Caco-2 (cell line): ENCODE measurements at places on chromosomes 6 and 20.
A peak's percentile ranks its signal among the peaks of the same experiment; 100 is the strongest.

DNA sequence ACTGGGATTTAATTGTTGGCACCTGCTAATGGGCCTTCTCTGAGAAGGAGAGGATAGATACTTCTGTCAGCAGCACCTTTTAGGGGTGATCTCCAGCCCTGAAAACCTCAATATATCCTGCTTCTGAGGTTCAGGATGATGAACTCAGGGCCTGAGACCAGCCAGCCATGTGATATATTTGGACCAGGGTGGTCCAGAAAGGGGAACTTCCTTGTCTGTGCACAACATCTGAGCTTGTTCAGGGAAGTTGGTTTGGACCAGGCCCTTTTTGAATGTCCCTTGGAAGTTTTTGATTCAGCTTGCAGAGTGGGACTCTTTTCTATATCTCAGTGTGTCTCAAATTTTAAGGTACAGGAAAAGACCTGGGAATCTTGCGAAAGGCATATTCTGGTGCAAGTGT, 85.8 kb downstream of the GFRA4 start:
- no peak for DNase-seq

DNA sequence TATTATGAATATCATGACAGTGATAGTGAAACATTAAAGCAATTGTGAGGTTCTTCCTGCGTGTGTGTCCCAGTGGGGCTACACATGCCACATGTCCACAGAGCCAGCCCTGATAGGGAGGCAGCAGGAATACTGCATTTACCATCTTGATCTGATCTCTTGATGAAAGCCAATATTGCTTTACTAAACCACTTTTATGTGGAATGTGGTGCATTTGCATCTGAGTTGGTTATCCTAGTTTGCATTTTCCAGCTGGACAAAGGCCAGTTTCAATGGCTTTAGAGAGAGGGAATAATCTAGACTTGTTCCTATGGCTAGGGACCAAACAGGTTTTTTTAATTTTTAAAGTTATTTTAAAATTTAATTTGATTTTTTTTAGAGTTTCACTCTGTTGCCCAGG, 216.3 kb upstream of the FERMT1 start:
- DNase-seq = no peak

GRCh38 chr20:25275813-25276532, 28.1 kb downstream of the PYGB start:
- DNase-seq = peak; percentile 27

DNA sequence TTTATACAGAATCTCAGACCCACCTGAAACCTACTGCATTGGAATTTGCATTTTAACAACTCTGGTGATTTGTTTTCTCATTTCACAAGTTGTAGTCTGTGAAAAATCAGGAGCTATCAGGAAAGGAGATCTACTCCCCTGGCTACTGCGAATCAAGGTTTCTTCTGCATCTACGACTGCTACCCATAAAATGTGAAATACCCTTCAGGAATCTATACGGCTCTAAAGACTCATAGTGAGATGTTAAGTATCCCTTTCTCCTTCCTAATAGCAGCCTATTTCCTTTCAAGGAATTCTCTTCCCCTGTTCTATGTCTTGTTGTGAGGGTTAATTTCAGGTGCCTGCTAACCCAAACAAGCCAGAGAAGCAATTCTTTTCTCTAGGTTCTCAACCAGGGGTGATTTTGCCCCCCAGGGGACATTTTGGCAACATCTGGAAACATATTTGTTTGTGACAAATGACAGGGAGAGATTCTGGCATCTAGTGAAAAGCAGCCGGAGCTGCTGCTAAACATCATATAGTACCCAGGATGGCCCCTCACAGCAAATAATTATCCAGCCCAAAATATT, 26.3 kb downstream of the WFDC3 start:
- DNase-seq = no peak

- no peak for DNase-seq
These were observed 36.1 kb downstream of the KIF16B start for GRCh38 chr20:16537025-16537665.

GRCh38 chr20:24211972-24212371, 223.4 kb upstream of the GGTLC1 start:
- DNase-seq = no peak

- no peak for DNase-seq
These were observed 5.5 kb downstream of the PNLDC1 start for GRCh38 chr6:159805440-159806020.

- no peak for DNase-seq
These were observed 4.9 kb upstream of the PI16 start for GRCh38 chr6:36949636-36950035.

- DNase-seq = no peak
These were observed 284.2 kb downstream of the BTBD9 start for GRCh38 chr6:38355519-38355918.

- DNase-seq = no peak
These were observed 1057.6 kb downstream of the KIF16B start for GRCh38 chr20:15515691-15516090.

- DNase-seq = no peak
These were observed 8.4 kb upstream of the NUP153 start for GRCh38 chr6:17714879-17715851.

GRCh38 chr6:113654396-113654795, 202.7 kb upstream of the MARCKS start:
- no peak for DNase-seq

GRCh38 chr6:9593554-9593953, 821.3 kb downstream of the TFAP2A start:
- no peak for DNase-seq

DNA sequence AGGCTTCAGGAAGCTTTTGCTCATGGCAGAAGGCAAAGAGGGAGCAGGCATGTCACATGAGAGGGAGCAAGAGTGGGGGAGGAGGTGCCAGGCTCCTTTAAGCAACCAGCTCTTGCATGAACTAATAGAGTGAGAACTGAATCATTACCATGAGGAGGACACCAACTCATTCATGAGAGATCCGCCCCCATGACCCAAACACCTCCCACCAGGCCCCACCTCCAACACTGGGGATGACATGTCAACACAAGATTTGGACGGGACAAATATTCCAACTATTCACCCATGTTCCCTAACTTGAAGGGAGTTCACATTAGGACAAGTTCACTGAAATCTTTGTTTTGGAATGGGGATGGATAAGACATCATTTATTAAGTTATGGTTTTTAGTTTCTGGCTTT, 155.2 kb upstream of the ESR1 start:
- DNase-seq = peak; percentile 44

- DNase-seq = no peak
These were observed 6.8 kb downstream of the ADA start for GRCh38 chr20:44644667-44645131.

- no peak for DNase-seq
These were observed 28.6 kb upstream of the SPO11 start for GRCh38 chr20:57301026-57301425.

GRCh38 chr6:37565267-37566110, 65.8 kb upstream of the CCDC167 start:
- peak; percentile 68 for DNase-seq

GRCh38 chr20:48695255-48695654, 132.5 kb downstream of the PREX1 start:
- no peak for DNase-seq

DNA sequence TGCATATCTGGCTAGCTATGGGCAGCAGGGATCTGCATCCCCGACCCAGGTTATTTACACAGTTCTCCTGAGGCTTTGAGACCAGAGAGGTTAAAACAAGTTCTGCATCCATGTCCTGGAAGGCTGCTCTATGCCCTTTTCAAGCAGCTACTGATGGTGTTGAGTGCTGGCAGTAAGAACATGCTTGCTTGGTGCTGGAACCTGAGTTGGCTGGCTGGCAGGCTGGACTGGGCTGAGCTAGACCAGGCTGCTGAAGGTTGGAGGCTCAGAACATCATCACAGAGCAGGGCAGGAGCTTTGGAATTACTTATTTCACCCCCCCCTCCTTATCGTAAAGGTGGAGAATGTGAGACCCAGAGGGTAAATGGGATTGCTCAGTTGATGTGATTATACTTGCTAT, 16.9 kb upstream of the LRFN2 start:
- no peak for DNase-seq

DNA sequence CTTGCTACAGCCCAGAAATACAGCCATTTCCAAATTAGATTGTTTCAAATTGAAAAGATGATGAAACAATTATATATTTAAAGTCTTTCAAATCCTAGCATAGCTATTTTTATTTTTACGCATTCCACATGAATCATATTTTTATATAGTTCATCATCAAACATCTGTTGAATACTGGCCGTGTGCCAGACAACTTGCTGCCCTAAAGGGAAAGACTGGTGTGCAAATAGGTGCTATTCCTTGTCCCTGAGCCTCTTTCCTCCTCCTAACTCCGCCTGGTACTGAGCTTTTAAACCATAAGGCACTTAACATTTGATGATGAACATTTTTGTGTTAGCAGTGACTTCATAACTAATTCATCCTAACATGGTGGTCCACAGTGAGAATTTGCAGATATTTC, 18.7 kb upstream of the PLCG1 start:
- DNase-seq = no peak

DNA sequence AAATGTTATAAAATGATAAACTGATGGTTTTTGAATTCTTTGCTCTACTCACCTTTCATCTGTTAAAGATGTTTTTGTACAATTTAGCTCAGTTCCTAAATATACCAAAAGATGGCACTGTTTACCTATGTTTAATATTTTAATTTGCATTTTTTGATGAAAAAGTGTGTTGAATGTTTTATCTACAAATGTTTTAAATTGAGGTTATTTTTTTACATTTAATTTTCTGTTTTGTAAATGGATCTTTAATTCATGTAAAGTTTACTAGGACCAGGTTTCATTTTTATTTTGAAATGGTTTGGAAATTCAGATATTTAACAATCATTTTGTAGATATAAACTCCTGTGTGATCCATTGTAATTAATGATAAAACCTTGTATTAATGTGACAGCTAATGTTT, 30.0 kb downstream of the CDKAL1 start:
- no peak for DNase-seq

DNA sequence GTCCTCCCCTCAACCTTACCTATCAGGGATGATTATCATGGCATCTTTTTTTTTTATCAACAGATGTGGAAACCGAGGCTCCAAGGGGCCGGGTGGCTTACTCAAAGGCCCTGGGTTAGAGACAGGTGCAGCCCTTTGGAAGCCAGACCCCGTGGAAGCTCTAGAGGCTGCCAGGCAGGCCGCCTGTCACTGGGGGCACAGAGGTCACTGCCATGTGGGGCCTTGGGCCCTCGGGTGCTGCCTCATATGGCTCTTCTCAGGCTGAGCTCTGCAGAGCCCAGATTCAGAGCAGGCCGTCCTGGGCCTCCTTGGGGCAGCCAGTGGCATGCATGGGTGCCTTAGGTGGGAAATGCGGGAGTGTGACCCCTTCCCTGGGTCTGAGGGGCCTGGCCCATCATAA, 136.3 kb downstream of the PHACTR3 start:
- DNase-seq = no peak

DNA sequence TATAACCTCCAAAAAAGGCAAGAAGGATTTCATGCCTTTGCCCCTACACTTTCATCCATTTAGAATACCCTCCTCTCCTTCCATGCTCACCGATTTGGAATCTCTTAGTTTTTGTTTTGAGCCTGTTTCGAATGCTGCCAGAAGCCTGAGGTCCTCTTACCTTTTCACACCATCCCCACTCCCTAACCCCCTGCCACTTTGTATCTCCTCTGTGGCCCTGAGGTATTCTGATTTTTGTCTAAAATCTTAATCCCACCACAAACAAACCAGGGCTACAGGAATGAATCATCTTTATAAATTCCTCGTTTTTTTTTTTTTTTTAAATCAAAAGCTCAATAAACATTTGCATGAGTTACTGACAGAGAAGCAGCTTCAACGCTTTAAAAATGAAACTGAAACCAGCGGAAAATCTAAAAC, 1.6 kb upstream of the RPS12 start:
- DNase-seq = no peak

DNA sequence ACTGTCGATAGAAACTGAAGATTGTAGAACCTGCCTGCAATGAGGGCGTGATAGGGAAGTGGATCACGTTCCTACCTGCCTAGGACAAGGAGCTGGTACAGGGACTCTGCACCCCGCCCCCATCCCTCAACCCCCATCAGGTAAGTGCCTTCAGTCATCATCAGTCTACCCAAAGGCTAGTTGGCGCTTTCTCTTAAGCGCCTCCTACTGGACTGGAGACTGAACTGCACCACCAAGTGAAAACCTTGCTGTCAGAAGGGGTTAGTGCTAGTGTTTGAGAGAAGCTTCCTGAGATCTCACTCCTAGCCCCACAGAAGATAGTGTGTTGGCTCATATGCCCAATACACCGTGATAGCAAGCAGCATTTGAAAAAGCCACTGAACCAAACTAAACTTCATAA, 706.5 kb upstream of the MAN1A1 start:
- DNase-seq = peak; percentile 13

GRCh38 chr6:27553123-27553904, 80.4 kb upstream of the ZNF184 start:
- DNase-seq = no peak

GRCh38 chr6:91352878-91353277, 766.0 kb upstream of the MAP3K7 start:
- DNase-seq = no peak

- no peak for DNase-seq
These were observed 14.8 kb upstream of the BTN3A2 start for GRCh38 chr6:26349964-26350857.

DNA sequence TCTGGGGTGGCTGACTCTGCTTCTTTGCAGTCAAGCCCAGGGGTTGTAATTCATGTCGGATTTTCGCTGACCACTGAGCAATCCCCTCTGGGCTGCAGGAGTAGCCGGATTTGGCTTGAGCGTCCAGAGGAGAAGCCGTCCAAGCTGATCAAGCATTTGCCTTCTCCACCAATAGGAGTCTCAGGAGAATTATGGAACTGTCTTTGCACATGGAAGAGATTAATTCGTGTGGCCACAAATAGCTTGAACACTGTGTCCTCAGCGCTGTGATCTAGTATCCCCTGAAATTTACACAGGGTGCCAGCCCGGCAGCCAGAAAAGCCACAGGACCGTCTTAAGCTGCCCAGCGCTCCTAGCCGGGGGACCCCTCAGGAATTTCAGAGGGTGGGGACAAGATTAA, 37.1 kb downstream of the EYA2 start:
- DNase-seq = no peak

DNA sequence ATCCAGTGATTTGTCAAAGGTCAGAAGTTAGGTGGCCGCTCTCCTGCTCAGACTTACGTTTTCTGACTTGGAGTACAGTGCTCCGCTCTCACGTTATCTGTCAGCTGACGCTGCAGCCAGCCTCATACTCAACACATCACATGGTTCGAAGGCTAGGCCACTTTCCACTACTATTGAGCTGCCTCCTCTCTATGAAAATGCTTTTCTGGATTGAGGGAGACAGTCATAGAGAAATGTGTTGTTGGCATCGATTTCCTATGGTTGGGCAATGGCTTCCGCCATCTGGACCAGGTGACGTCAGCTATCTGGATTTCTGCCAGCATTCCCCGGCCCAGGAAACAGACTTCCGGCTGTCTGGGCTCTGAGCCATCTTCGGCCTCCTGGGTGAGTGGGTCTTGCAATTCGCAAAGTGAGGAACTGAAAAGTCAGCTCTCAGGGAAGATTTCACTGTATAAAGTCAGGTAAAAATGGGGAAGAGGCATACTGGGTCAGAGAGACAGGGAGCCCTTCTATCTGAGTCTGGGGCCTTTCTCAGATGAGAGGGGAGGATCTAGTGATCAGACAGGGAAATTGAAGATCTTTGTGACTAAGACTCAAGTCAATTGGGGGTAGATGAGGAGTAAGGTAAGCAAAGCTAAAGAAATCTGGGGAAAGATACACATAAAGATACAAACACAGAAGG, 37.5 kb upstream of the IER3 start:
- DNase-seq = no peak
